ENCODE measurements at places on chromosomes 2 and 18.

- no peak for DNase-seq
These were observed 330.8 kb downstream of the CYP26B1 start for GRCh38 chr2:71816815-71817214.

DNA sequence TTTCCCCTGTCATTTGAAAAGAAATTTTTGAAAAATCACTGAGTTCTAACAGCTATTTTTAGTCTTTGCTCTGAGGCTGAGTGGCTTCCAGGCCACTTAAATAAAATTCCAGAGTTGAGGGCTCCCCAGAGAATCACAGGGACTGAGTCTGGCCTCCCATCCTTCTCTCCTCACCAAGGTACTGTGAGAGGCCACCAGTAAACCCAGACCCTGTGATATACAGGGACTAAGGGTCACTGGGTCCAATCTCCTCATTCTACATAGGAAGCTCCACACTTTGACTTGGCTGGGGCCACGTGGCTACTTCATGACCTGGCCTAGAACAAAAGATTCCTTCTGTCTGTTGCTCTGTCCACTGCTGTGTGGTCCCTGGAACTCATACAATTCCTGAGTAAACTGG, 123.2 kb upstream of the CDCA7 start:
- no peak for DNase-seq

- no peak for DNase-seq
These were observed 171.9 kb downstream of the GALNT1 start for GRCh38 chr18:35753306-35753910.

GRCh38 chr2:212173331-212173730, 365.3 kb downstream of the ERBB4 start:
- no peak for DNase-seq

GRCh38 chr2:179793238-179793637, 68.2 kb downstream of the ZNF385B start:
- DNase-seq, result no peak

DNA sequence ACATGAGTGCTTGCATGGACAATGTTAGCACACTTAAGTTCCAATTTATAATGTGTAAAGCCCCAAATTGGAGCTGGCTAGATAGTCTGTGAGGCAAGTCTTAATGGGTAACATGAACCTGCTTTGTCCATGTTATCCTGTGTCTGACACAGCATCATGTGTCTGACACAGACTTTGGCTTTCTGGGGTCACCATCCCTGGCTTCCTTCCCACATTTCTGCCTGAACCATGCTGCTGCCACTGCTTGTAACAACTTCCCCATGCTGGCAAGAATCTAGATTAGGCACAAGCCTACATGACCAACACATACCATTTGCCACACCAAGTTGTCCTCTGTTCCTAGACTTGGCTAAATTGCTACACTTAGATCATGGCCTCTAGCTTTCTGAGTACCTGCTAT, 49.8 kb upstream of the ZBTB7C start:
- DNase-seq, result no peak

DNA sequence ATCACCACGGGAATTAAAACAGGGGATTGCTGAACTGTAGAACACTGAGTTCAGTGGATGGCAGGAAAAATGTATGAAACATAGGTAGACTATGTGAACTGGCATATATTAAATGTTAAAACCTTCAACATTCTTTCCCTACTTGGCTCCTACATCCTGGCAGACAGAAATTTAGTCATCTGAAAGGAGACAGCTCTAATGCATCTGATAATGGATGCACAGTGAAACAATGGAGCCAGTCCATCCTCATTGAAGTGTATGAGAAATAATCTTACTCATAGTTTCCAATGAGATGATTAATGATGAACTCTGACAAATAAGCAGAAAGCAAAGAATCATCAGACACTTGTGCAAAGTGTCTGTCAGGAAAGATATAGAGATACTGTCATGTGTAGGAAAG, 1629.7 kb upstream of the TMEFF2 start:
- DNase-seq, result no peak

DNA sequence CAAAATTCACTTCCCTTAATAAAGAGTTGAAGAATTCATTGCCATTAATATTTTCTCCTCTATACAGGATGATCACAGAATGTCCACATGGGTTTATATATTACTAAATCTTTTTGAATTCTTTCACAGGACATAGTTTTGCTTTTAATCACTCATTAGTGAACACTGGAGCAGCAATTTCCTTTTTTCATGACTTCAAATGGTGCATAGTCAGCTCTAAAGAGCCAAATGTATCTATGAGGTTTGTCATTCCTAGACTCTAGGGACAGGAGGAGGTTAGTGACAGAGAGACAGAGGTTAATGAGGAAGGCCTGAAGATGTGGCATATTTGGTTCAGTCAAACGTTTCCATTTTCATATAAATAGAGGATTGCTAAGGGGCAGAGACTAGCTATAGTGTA, 111.8 kb downstream of the FSHR start:
- DNase-seq, result no peak

DNA sequence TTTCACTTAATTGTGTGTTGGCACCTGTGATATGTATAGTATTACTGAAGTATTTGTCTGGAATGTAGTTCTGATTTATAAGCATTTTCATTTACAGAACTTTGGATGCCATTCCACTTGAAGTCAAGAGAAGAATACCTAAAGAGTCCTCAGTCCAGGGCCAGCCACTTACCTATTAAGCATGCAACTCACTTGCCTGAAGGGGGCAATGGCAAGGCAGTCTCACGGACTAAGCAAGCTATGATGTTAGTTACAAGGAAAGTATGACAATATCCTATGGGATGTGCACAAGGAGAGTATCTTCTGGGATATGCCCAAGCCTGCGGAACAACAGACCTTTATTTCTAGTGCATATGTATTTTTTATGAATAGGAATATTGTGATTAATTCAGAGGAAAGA, 369.4 kb upstream of the GCFC2 start:
- DNase-seq, result no peak

DNA sequence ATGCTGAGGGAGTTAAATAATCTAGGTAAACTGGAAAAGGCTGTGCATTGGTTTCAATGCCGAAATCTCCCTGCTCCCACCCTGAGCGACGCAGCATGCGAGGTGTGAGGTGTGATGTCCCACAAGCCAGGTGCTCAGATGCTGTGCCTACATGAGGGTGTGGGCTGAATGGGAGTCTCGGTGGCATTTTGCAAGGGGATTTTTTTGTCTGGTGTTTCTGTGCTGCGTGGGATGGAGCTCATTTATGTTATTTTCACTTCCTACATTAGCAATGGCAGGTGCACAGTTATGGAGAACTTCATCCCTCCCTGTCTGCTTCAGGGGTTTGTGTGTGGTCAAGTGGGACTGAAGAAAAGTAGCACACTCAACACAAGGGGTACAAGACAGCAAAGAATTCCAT, 110.2 kb upstream of the CCDC68 start:
- no peak for DNase-seq

GRCh38 chr18:47881752-47882455, 48.6 kb downstream of the SMAD2 start:
- no peak for DNase-seq

GRCh38 chr2:17573804-17574175, 33.3 kb downstream of the VSNL1 start:
- DNase-seq, result no peak

DNA sequence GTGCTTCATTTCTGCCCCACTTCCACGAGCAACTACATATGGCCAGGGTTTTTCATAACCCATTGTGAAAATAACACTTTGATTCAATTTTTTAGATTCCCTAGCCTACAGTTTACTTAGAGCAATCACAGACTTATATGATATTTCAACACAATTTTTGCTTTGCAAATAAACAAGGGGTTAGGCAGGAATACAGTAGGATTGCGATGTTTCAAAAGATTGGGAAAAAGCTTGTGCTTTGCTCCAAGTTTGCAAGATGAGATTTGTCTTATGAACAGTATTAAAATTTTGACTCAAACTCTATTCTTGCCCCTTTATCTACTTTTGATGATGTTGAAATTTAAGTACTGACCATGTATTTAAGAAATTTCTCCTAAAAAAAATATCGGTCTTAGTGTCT, 814.5 kb upstream of the PIK3C3 start:
- no peak for DNase-seq

DNA sequence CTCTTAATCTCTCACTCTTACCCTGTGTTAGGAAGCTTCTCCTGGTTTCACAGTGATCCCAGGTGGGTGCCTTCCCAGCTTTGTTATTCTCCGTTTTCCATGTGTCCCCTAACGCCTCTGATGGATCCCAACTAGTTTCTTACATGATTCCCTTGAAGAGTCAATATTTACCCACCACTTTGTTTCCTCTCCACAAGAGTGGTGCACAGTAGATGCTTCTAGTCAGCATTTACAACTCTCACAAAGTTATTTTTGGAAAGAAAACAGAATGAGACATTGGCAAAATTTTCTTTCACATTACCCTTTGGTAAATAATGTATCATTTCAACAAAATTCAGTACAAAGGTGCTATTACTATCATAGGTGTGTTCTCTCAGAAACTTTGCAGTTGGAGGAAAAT, 1611.1 kb upstream of the ZEB2 start:
- DNase-seq, result no peak

DNA sequence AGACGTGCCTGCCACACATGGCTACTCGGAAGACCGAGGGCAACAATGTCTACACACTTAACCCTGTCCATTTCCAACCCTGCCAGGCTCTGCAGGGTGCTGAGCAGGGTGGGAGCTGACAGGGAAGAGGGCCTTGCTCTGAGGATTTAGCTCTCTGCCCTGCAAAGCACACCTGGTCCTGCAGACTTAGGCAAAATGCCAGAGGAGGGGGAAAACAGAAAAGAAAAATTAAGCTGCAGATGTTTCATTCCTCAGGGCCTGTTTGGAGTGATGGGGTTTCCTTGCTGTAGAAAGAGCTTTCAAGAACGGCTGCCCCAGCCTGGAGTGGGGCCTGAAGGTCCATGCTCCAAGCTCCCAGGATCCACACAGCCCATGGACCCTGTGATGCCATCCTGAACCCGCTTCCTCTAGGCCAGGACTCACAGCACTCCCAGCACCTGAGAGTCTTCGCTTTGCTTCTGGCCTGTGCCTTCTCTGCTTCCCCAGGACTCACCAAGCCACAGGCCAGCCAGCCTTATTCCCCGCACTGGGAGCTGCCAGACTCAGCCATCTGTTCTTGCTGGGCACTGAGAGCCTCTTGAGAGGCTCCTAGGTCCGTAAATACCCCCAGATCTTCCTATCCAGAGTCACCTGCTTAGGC, 9.1 kb upstream of the TEX51 start:
- no peak for DNase-seq

DNA sequence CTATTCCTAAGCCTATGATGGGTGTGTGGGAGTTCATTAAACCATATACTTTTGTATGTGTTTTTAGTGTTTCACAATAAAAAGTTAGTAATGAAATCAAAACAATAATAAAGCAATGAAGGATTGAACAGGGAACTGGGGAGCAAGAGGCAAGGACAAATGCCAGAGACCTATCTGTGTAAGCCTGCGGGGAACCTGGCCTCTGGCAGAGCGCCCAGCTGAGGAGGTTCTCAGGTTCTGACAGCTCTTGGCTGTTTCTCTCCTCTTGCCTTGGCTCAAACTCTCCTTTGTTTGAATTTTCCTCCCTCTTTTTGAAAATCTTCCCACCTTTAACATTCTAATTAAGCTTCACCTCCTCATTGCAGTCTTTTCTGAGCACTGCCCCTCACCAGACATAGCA, 200.0 kb upstream of the NCKAP5 start:
- DNase-seq, result peak; percentile 56

- DNase-seq, result no peak
These were observed 161.7 kb downstream of the FHOD3 start for GRCh38 chr18:36459203-36459602.

DNA sequence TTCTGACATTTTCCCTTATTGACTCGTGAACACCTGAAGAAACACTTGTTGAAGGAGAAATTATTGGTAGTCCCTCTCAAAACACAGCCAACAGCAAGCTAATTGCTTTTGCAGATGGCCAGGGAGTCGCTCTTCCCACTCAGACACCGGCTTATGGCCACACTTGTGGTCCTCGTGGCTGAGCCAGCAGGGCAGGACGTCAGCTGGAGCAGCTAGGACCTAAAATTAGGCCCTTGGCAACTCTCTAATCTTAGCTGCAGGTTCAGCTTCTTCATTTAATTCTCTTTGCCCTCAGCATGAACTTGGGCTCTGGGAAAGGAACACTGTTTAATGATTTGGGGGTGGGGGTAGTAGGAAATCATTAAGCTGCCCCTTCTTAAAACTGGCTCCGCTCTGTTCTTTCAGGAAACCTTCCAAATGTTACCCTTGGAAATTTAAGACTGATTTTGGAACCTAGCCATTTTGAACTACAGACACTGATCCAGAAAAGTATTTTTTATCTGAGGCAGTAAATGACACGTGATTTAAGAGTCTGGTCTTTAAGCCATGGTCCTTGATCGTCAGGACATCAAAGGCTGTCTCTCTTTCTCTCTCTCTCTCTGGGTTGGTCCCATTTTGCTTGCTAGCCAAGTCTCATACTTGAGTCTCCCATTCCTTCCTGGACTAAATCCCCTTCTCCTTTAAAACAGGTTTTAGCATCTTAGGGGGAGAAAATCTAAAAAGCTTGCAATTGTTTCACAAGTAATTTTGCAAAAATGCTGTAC, 77.5 kb downstream of the CDK15 start:
- peak; percentile 85 for DNase-seq

DNA sequence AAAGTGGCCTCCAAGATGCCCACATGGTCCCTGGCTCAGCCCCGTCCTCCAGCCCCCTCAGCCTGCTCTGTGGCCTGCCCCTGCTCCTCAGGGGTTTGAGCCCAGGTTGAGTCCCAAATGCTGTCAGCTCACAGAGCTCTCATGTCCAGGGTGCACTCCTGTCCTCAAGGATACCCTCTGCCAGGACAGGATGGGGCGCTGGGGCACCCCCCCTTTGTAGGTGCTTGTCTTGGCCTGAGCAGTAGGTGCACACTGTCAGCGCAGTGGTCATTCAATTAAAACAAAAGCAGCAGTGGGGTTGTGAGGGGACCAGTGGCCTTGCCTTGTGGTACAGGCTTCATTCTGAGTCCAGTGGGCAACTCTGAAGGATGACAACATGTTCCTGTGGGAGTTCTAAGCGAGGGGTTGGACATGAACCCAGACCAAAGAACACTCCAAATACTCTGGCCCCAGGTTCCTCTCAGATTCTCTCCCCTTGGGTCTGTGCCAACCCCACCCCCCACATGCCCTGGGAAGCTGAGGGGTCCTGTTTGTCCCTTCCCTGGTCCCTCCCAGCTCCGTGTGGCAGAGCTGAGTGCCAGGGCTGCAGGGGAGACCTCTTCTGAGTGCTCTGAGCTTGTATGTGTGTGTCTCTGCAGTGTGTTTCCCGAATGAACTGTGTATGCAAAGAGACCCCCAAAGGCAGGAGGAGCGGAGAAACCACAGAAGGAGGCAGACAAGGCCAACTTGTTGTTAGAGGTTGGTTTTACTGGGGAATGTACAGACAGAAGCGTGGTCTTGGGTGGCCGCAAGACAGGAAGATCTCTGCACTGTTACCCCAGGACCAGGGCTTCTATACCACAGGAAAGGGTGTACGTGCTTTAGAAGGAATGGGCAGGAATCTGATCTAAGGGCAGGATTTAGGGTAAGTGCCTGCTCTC, 155.6 kb upstream of the HS6ST1 start:
- peak; percentile 33 for DNase-seq

GRCh38 chr2:38572167-38572566, 30.6 kb downstream of the HNRNPLL start:
- no peak for DNase-seq
